Occipital lobe (tissue), 3 donors: ENCODE measurements at places on chromosomes 16 and 17. TPM values are rescaled to one million over a fixed set of nuclear protein-coding genes. Genes with fewer than 3 reads are reported as not detected.
A peak's percentile ranks its signal among the peaks of the same experiment; 100 is the strongest.

DNA sequence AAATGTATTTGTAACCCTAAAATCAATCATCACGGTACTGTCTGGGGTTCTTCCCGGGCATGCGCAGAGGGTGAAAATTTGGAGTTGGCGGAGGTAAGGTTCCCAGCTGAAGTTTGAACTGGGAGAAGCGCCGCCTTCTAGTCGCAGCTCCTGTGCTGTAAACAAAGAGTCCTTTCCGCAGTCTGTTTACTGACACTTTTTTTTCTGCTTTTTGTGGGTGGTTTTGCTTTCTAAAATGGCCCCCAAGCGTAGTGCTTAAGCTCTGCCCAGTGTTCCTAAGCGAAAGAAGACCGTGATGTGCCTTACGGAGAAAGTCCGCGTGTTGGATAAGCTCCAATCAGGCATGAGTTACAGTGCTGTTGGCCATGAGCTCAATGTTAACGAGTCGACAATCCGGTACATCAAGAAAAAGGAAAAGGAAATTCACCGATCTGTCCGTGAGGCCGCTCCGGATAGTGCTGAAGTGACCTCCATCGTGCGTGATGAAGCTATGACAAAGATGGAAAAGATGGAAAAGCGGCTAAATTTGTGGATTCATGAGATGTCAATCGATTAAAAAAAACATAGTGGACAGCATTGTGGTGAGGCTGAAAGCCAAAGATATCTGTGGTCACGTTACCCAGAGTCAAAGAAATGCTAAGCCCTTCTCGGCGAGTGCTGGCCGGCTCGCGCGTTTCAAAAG, 570 bp upstream of the CFDP1 start:
- DNase-seq: peak; percentile 78

GRCh38 chr16:53937161-53937880, 233.4 kb downstream of the FTO start:
- no peak for DNase-seq

DNA sequence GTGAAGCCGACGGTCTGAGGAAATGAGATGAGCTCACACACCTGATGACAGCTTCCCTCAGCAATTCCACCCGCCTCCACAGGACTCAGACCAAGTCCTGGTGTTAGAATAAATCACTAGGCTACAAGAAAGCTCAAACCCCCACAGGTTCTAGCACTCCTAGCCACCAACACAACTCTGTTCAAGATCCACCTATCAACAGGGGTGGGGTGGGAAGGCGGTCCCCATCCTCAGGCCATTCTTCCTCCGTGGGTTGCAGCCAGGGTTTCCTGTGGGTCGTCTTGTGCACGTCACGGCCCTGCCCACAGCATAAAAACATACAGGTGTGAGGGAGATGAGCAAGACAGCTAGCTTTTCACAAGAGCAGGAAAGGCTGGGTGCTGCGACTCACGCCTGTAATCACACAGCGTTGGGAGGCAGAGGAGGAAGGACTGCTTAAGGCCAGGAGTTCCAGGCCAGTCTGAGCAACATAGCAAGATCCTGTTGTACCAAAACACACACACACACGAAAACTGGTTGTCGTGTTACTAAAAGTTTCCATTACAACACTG, 81.1 kb downstream of the ANKRD11 start:
- no peak for DNase-seq

- DNase-seq: no peak
These were observed 2.1 kb downstream of the SLC16A6 start for GRCh38 chr17:68288804-68289203.

GRCh38 chr16:73092236-73092781, 44.4 kb upstream of the ZFHX3 start:
- no peak for DNase-seq

GRCh38 chr16:27495191-27495590, 54.5 kb downstream of the GTF3C1 start:
- DNase-seq: no peak

TBC1D3C gene
- not detected for total RNA-seq

GRCh38 chr17:20982589-20983358, 60.0 kb downstream of the USP22 start:
- DNase-seq: no peak
